IMR-90 (cell line): ENCODE measurements at places on chromosomes 5 and 9. TPM values are rescaled to one million over a fixed set of nuclear protein-coding genes. Genes with fewer than 3 reads are reported as not detected.
A peak's percentile ranks its signal among the peaks of the same experiment; 100 is the strongest.

- no peak overlapping the region for H3K4me3 ChIP-seq
- peaks cover 2% of the 10 kb centered on the region; the same call in 1 of the 2 replicates for H3K27me3 ChIP-seq
- H3K36me3 ChIP-seq: no peaks in the 10 kb centered on the region
- no peak for DNase-seq
- no peaks in the 10 kb centered on the region for H3K4me1 ChIP-seq
These were observed 346.5 kb downstream of the NFIB start for GRCh38 chr9:13967438-13967837.

DNA sequence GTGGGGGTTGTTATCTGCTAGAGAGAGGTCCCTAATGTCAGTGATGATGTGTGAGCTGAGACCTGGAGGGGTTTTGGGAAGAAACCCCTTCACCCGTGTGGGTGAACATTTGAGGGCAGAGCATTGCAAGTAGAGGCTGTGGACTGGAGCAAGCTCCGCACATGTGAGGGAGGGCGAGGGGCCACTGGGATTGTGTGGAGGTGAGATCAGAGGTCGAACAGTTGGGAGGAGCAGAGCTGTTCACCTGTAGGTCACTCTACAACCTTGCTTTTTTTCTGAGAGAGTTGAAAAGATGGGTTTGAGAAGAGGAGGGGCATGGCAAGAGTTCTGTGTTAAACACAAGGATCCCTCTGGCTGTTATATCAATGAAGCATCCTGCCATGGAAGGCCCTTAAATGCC lies 480.4 kb upstream of the ZNF608 start:
- H3K4me1 ChIP-seq: no peaks in the 10 kb centered on the region
- H3K36me3 ChIP-seq: no peaks in the 10 kb centered on the region
- H3K27me3 ChIP-seq: no peaks in the 10 kb centered on the region
- no peak for DNase-seq

DNA sequence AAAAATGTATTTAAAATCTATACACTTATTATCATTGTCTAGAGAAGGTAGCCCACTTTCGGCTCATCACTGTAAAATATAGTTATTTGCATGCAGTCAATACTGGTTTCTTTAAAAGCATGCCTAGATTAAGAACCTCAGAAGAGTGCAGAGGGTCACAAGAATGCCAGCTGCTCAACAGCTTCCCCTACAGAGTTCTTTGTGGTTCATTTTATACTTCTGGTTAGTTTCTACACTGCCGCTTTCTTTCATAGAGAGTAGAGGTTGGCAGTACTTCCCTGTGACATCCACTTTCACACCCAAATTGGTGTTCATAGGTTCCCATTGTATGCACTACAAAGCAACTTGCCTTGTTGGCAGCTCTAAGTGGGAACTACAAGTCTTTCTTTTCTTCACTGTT lies 137.3 kb downstream of the KIAA0825 start:
- no peak overlapping the region for H3K27ac ChIP-seq
- no peaks in the 10 kb centered on the region for H3K36me3 ChIP-seq
- H3K4me1 ChIP-seq: no peaks in the 10 kb centered on the region
- no peak overlapping the region for H3K4me3 ChIP-seq
- DNase-seq: no peak

DNA sequence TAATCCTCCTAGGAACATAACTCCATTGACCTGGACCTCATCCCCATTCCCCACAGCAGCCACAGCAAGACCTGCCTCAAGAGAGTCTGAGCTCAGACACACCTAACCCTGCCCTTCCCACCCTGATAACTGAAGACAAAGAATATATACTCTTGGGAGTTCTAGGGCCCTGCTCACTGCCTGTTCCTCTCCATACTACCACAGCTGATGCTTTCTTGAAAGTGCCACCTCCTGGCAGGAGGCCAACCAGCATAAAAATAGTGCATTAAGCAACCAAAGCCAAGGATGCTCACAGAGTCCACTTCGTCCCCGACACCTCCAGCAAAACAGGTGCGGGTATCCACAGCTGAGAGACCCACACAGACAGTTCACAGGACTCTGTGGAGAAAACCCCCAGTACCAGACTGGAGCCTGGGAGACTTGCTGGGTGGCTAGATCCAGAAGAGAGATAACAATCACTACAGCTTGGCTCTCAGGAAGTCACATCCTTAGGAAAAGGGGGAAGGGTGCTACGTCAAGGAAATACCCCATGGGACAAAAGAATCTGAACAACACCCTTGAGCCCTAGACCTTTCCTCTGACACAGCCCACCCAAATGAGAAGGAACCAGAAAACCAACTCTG lies 23.5 kb downstream of the FAM114A2 start:
- H3K27me3 ChIP-seq: no peaks in the 10 kb centered on the region
- no peak overlapping the region for H3K4me3 ChIP-seq
- H3K4me1 ChIP-seq: no peaks in the 10 kb centered on the region
- DNase-seq: no peak
- H3K36me3 ChIP-seq: peaks cover 7% of the 10 kb centered on the region; the same call in 1 of the 2 replicates

DNA sequence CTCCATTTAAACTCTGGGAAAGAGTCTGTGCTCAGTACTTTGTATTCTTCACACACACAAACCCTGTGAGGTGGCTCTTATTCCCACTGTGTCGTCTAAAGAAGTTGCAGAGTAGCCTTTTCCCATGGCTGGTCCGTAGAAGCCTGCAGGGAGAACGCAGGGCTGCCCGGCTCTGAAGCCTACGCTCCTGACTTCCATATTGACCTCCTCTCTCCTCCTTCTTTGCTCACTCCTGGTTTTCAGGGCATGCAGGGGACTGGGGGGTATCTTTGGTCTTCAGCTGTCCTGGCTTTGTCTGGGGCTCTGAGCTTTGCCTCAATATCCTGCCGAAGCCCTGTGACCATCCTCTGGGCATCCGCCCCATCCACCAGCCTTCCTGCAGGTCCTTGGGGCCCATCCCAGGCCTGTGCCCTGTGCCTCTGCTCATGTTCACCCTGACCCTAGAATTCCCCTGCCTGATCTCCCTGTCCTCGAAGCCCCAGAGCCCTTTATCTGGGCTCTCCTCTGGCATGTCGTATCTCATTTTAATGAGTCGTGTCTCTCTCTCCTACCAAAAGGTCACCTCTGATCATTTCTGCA lies 83.8 kb upstream of the FSTL4 start:
- no peak overlapping the region for H3K27ac ChIP-seq
- no peak overlapping the region for H3K4me3 ChIP-seq
- H3K27me3 ChIP-seq: no peaks in the 10 kb centered on the region
- no peaks in the 10 kb centered on the region for H3K4me1 ChIP-seq

DNA sequence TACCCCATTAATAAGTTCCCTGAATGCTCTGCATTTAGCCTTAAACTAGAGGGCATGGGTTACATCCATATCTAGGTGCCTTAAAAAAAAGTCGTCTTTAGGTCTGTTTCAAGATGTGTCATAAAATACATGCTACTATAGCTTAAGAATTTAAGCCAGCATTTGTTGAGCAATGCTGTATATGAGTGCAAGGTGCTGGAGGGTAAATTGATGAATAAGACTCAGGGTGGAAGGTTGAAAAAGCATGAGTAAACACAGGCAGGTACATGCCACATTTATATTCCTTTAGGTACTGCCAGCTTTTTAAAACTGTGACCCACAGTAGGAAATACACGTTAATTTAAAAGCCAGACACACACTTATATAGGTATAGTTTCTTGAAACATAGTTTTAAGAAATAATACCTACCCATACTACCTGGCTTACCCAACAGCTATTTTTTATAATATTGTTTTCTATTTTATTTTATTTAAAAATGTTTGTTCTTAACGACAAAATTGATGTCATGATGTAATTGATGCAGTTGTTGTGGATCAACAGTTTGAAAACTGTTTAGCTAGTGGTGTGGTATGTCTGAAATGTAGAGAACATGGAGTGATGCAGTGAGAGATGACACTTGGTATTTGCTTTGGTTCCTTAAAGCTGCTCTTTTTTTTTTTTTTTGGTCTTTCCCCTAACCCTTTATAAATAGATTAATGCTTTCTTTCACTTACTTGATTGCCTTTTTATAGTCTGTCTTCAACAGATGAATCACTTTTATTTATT lies 3.9 kb downstream of the HMGCR start:
- no peak for DNase-seq
- no peaks in the 10 kb centered on the region for H3K27me3 ChIP-seq
- H3K4me1 ChIP-seq: no peaks in the 10 kb centered on the region; the same call in 1 of the 2 replicates
- H3K27ac ChIP-seq: no peak overlapping the region
- no peak overlapping the region for H3K4me3 ChIP-seq

DNA sequence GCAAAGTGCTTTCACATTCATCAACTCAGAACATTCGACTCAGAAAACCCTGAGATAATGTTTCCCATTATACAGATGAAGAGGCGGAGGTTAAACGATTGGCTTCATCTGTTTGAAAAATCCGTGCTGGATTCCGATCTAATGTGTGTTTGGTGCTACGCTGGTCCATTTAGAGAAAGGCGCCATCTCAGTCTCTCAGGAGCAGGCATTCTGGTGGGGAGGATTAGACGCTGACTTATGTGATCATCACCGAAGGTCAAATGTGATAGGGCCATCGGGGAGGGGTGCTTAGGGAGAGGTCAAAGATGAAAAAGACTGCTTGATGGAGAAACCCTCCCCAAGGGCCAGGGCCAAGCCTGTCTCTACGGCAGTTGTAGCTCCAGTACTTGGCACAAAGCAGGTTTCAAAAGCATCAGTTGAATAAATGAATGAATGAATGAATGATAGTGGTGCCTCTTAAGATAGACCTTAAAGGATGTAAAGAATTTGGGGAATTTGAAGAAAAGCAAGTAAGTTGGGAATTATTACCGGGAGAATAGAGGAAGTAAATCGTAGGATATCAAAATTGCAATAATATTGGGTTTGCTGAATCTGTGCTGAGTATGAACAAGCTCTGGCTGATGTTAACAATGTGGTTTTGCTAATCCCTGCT lies 160.6 kb upstream of the SHB start:
- H3K27ac ChIP-seq: no peak overlapping the region
- H3K4me1 ChIP-seq: 0 out of 2 replicates have a peak, but pooled peaks cover 2% of the 10 kb centered on the region
- H3K36me3 ChIP-seq: no peaks in the 10 kb centered on the region
- DNase-seq: no peak

GRCh38 chr9:126276056-126276728 lies 50.4 kb upstream of the MVB12B start:
- no peaks in the 10 kb centered on the region for H3K36me3 ChIP-seq
- no peak overlapping the region for H3K4me3 ChIP-seq
- no peak for DNase-seq

- H3K4me1 ChIP-seq: no peaks in the 10 kb centered on the region
- no peak overlapping the region for H3K27ac ChIP-seq
- H3K36me3 ChIP-seq: no peaks in the 10 kb centered on the region
- H3K4me3 ChIP-seq: no peak overlapping the region
- peaks cover 7% of the 10 kb centered on the region for H3K27me3 ChIP-seq
These were observed 68.9 kb upstream of the EQTN start for GRCh38 chr9:27365707-27366376.

- no peaks in the 10 kb centered on the region for H3K4me1 ChIP-seq
- no peak for DNase-seq
- H3K36me3 ChIP-seq: no peaks in the 10 kb centered on the region
- H3K27me3 ChIP-seq: no peaks in the 10 kb centered on the region
These were observed 35.0 kb downstream of the ITK start for GRCh38 chr5:157215514-157216167.

DNA sequence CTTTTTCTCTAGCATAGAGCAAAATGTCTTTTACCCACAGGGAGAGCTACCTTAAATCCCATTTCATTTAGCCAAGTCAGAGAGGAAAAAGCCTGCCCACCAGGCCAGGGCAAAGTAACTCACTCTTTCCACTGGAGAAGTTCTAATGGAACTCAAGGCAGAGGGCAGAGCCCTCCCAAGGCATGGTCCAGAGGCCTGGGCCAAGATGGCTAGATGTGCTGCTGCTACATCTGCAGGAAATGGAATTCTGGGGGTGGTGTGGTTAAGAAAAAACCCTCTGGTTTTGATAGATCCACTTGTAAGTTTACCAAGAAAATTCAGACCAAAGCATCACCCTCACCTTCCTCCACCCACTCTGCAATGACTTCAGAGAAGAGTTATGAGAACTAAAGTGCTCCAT lies 37.3 kb downstream of the CSF2 start:
- H3K4me1 ChIP-seq: no peaks in the 10 kb centered on the region; the same call in 1 of the 2 replicates
- DNase-seq: peak; percentile 71
- no peak overlapping the region for H3K4me3 ChIP-seq

DNA sequence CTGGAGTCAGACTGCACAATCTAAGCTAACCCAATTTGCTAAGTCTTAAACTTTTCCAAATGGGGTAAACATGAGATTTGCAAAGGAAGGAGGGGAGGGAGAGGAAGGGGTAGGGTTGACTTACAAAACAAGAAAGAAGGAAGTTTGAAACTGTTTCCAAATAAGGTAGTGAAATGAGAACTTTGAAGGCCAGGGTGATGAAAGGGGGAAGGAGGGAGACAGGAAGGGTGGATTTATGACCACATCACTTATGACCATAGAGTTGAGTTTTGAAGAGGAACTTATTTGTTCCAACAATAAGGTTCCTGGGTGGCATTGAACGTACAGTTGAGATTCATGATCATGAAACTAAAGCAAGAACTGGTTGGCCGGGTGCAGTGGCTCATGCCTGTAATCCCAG lies 72.5 kb upstream of the DAPK1 start:
- H3K27me3 ChIP-seq: no peaks in the 10 kb centered on the region; the same call in 1 of the 2 replicates
- H3K4me3 ChIP-seq: no peak overlapping the region
- no peaks in the 10 kb centered on the region for H3K36me3 ChIP-seq
- no peak overlapping the region for H3K27ac ChIP-seq
- no peaks in the 10 kb centered on the region for H3K4me1 ChIP-seq

DNA sequence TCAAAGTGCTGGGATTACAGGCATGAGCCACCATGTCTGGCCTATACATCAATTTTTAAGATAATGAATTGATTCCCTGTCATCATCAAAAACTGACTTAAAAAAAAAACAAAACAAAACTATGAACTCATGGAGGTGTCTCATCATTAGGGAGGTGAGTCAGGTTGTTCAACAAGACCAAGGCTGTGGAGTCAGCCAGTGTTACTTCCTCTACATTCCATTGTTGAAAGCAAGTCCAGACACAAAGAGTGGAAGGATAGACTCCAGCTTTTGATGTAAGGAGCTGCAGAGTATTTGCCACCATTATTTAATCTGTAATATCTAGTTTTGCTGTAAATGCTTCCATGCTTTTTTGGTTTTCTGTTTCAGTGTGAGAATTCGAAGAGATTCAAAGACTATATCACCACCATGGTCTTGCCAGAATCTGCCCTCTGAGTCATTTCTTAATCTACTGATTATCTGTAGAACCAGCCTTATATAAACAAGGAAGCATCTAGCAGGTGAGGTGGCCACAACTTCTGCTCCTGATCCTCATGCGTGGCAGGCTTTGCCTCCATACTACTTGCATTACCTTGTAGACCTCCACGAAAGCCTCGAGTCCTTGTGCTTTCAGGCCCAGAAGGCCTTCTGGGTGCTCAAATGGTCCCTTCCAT lies 156.1 kb downstream of the FGF1 start:
- no peaks in the 10 kb centered on the region for H3K27me3 ChIP-seq
- no peak overlapping the region for H3K4me3 ChIP-seq
- H3K36me3 ChIP-seq: no peaks in the 10 kb centered on the region
- H3K4me1 ChIP-seq: peaks cover 4% of the 10 kb centered on the region
- DNase-seq: peak; percentile 82
- no peak overlapping the region; the same call in 1 of the 2 replicates for H3K27ac ChIP-seq

GRPEL2 gene
- 18.1 and 30.3 TPM in 2 replicates for total RNA-seq

ELAVL2 gene
- 0.28 and 0.36 TPM in 2 replicates for total RNA-seq

HSD17B3 gene
- total RNA-seq: 0.18 TPM in 1 of 2 replicates, not detected in the other

CDO1 gene
- 3.3 and 8.6 TPM in 2 replicates for total RNA-seq

DCTN4 gene
- total RNA-seq: 50.2 and 56.1 TPM in 2 replicates

GCNT1 gene
- 10.0 and 46.6 TPM in 2 replicates for total RNA-seq

CFAP90 gene
- total RNA-seq: not detected in 2 replicates
